NCI-H2081 (cell line): ENCODE measurements at places on chromosomes 5 and 9.

DNA sequence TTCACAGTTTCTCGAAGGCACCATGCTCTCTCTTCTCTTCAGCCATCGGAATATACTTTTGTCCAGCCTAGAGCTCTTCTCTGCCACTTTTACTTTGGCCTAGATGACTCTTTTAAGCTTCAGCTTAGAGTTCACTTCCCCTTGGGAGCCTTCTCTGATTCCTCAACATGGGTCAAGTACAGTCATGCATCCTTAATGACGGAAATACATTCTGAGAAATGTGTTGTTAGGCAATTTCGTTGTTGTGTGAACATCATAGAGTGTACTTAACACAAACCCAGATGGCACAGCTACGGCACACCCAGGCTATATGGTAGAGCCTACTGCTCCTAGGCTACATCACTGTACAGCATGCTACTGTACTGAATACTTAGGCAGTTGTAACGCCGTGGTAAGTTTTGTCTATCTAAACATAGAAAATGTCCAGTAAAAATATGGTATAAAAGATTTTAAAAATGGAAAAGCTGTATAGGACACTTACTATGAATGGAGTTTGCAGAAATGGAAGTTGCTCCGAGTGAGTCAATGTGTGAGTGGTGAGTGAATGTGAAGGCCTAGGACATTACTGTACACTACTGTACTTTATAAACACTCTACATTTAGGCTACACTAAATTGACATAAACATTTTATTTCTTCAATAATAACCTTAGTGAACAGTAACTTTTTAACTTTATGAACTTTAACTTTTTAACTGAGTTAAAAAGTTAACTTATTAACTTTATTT, 15.1 kb upstream of the TNFSF15 start:
- no peak for DNase-seq

DNA sequence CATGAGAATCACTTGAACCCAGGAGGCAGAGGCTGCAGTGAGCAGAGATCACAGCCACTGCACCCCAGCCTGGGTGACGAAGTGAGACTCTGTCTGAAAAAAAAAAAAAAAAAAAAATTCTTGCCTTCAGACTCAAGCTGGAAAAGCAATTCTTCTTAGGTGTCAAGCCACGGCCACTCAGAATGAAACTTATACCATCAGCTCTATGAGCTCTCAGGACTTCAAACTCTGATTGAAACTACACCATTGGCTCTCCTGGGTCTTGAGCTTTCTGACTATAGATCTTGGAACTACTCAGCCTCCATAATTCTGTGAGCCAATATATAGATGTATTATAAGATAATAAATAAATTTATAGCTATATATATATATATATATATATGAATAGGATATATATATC, 12.9 kb upstream of the FGF10 start:
- DNase-seq: no peak

DNA sequence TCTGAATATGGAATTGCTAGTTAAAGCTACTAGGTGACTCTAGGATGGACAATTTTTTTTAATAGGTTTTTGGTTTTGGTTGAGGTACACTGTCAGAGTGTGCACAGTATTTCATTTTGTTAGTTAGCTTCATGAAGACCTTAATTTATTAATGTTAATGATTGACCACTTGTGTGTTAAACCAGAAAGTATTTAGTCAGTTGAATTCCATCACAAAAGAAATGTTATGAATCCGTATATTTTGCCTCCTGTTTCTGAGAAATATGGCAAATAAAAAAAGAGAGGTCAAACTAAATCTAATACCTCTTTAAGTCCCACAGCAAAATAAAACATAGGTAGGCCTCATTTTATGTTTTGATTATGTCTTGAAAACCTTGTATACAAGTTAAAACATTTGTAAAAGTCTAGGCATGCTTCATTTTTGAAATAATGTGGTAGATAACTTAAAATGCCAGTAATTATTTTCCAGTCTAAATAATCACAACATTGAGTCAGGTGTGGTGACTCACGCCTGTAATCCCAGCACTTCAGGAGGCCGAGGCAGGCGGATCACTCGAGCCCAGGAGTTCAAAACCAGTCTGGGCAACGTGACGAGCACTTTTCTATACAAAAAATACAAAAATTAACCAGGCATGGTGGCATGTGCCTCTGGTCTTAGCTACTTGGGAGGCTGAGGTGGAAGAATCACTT, 50.8 kb downstream of the ITGA1 start:
- DNase-seq: no peak

GRCh38 chr9:17166346-17166745, 31.5 kb downstream of the CNTLN start:
- no peak for DNase-seq

GRCh38 chr5:74199005-74199404, 441.5 kb downstream of the ENC1 start:
- no peak for DNase-seq

DNA sequence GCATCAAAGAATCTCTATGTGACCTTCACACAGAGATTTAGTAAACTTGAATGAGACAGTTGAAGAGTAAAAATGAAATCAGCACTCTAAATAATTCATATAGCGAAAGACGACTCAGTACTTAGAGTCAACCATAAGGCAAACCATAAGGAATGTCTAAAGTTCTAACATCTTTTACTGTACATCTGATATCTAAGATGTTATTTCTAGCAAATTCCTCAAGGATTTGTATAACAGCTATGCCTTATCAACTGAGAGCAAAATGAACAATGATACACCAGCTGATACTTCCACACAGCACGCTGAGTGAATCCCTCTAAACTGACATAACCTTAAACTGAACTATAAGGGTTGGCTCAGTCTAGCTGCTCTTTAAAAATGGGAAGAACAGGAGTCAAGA, 760.3 kb downstream of the EFNA5 start:
- no peak for DNase-seq

GRCh38 chr9:101235105-101235866, 149.5 kb downstream of the BAAT start:
- DNase-seq: peak; percentile 50

- DNase-seq: peak; percentile 90
These were observed 76.7 kb downstream of the GRAMD2B start for GRCh38 chr5:126499853-126500342.

GRCh38 chr5:92566113-92566786, 1014.8 kb downstream of the NR2F1-AS1 start:
- no peak for DNase-seq

- no peak for DNase-seq
These were observed 42.8 kb downstream of the NEURL1B start for GRCh38 chr5:172683645-172684471.

DNA sequence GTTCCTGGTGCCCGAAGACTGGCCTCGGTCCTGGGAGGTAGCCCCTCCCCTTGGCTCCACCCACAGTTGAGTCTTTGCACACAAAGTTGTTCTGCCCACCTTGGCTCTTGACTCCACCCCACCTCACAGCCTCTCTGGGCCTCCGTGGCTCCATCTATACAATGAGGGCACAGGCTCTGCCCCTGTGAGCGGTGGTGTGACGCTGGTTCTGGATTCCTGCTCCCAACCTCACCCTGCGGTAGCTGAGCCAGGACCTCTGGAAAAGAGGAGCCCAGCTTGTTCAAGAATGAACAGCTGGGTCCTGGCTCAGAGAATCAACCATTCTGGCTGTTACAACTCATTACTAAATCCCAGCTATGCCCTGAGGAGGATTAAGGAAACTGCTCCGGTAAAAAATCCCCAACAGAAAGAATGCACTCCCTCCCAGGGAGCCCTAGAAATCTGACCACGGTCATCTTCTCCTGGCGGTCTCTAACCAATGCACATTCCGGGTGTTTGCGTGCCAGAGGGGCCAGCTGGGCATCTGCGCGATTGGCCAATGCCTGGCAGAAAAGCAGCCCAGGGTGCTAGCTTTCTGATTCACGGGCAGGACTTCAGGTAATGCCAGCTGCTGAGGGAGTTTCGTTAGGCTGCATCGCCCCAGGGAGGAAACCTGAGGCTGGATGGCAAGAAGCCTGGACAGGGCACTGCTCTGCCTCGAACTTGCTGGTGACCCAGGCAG, 9.9 kb upstream of the GRHPR start:
- DNase-seq: no peak

DNA sequence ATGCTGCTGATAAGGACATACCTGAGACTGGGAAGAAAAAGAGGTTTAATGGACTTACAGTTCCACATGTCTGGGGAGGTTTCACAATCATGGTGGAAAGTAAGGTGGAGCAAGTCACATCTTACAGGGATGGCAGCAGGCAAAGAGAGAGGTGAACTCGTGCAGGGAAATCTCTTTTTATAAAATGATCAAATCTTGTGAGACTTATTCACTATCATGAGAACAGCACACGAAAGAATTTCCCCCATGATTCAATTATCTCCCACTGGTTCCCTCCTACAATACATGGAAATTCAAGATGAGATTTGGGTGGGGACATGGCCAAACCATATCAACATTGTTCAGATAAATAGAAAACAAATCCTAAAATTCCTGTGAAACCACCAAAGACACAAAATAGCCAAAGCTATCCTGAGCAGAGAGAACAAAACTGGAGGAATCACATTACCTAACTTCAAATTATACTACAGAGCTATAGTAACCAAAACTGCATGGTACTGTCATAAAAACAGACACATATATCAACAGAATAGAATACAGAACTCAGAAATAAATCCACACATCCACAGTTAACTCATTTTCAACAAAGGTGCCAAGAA, 230.5 kb upstream of the TRIM32 start:
- DNase-seq: no peak

DNA sequence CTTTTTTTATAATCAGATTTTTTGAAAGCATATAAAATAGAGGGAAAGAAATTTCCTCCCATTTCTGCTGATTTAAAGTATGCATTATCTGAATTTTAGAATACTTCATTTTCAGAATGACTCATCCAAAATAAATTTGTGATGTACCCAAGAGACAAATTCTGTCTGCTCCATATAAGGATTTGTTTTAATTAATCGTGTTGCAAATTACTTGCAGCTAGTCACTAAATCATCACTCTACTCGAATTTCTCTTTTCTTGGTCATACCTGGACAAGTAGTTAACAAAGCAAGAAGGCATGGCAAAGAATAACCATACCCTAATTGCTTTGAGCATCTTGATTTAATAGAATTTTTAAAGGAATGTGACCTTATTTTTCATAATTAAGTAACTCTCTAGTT, 284.1 kb upstream of the GRAMD2B start:
- no peak for DNase-seq

GRCh38 chr9:127598839-127599549, 13.1 kb upstream of the STXBP1 start:
- no peak for DNase-seq

DNA sequence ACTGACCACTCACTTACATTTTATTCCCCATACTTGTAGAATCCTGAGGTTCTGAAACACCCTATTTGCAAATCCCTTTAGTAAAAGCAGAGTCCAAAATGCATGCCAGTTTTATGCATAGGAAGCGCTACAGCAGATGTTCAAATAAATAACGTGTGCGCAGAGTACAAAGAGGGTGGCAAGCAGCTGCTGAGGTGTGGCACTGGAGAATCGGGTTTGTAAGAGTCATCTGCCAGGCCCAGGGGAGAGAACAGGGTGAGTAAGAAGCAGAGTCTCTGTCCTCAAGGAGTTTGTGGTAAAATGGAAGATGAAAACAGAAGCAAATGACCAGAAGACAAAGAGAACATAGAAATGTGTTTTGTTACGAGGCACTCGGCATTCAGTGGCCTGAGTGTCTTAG, 288.8 kb downstream of the GLIS3 start:
- peak; percentile 34 for DNase-seq

DNA sequence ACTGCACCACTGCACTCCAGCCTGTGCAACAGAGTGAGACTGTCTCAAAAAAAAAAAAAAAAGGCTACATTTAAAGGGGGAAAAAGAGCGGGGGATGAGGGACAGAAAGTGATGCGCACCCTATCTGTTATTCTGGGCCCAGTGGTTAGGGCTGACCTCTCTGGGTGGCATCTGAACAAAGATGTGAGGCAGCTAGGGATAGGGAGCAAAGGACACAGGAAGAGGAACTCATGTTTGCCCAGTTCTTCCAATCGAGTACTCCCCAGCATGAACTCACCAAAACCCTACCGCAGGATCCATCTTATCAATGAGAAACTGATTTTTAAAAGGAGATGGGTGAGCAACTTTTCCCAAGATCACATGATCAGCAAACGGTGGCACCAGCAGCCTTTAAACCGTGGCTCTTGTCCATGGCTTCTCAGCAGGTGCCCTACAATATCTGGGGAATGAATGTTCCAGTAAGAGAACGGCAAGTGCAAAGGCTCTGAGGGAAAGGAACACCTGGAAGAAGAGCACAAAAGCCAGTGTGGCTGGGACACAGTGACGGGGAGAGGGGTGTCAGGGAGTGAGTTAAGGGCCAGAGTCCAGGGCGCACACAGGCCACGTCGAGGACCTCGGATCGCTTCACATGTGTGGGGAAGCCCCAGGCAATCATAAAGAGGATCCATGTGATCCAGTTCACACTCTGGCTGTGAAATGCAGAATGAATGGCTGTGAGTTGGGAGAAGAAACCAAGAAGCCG, 22.0 kb downstream of the RAPGEF1 start:
- DNase-seq: no peak

DNA sequence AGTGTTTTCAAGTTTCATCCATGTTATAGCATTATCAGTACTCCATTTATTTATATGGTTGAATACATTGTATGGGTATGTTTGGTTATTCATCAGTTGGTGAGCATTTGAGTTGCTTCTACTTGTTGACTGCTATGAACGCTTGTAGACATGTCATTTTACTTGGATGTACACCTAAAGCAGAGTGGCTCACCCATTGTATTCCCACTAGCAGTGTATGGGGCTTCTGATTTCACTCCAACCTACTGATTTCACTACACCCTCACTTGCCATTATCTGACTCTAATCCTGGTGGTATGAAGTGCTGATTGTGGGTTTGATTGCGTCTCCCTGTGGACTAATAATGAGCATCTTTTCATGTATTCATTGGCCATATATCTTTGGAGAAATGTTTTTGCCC, 9.5 kb downstream of the NPM1 start:
- no peak for DNase-seq

DNA sequence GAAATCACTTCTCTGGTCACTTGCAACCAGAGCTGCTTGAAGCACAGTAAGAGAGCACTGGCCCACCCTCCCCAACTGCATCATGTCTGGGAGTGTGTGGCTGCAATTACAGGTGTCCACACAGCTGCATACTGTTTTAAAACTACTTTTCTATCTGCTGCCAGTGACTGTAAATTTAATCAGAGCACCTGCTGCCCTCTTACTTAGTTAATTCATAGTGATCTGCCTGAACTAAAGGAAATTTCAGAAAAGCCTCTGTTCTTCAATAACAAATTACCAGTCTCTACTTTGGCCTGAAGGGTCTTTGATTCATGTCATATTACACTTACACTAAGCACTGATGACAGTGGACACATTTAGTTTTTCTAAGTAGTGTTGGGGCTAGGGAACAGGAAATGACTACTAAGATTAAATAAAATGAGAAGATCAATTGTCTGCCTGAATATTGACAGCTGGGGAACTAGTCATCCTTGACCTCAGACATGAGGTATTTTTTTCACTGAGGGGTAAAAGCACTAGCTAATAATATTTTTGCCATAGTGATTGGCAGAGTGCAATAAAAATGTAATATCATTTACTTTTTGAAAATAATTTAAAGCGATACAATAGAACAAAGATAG, 788.9 kb upstream of the GRAMD2B start:
- peak; percentile 52 for DNase-seq

- no peak for DNase-seq
These were observed 63.0 kb upstream of the SELENOP start for GRCh38 chr5:42874621-42875198.
